ENCODE measurements at places on chromosomes 4 and X.

GRCh38 chr4:127370604-127371003 is 262.2 kb upstream of the INTU start:
- DNase-seq: no peak

DNA sequence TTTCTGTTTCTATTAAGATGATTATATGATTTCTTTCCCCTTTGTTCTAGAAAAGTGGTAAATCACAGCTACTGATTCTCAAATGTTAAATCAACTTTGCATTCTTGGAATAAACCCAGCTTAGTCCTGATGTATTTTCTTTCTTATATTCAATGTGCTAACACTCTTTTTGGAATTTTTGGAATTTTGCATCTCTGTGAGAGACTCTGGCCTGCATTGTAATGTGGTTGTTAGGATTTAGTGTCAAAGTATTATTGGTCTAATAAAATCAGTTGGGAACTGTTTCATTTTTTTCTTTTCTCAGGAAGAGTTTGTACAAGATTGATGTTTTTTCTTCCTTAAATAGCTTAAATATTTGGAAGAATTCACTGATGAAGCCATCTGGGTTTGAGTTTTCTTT is 109.6 kb downstream of the KIT start:
- no peak for DNase-seq

DNA sequence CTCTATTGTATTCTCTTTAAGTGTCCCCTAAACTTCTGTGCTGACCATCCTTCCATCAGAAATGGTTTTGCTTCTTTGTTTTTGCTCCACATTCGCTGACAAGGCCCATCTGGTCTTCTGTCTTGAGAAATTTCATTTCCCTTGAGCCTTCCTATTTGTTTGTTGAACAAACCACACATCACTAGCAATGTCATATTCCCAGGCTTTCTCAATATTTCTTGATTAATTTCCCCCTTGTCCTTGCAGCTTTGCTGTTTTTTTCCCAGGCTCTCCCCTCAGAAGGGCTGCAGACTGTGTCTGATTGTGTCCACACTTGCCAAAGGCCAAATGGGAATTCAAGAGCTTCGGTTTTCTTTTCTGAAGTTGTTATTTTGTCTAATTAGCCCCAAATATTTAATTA is 158.9 kb downstream of the MID1IP1 start:
- DNase-seq: no peak

DNA sequence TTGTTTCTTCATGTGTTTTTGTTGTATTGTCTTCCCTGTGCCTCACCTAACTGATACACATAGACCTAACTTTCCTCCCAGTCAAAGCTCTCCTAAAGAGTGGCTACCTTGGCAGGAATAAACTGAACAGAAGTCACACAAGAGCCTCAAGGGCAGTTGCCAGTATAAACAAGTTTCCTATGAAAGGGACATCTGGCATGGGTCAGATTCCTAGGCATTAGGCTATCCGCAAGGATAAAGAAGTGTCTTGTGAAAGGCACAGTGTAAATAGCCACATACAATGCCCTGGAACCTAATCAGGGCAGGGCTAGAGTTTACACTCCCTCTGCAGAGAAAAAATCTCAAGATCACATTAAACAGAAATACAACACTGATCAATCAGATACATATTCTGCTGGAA is 220.8 kb downstream of the SPANXN3 start:
- no peak for DNase-seq

DNA sequence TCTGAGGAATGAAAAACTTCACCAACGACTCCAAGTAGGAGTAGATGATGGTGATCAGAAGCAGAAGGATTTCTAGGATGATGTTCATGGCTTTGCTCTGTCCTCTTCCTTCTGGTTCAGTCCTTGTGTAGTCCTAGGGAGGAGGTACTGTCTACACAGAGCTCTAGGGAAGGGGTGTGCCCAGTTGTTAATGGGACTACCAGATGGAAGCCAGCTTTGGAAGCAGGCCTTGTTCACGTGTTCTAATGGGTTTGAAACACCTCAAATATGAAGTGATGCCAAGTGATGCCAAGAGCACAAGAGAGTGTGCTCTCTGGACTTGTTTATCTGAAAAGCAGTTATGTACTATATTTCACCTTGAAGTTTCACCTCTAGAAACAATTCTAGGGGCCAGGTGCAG is at the start of gene HSD17B13:
Gene HSD17B13 (minus strand): TSS at position 129 of the 400 bp plus-strand sequence. CDS start 41 bp downstream, at position 88.
- no peak for DNase-seq

GRCh38 chrX:119693996-119694451 is 1.1 kb upstream of the SEPTIN6 start:
- DNase-seq: no peak

- DNase-seq: no peak
Observed at GRCh38 chr4:41645728-41646390, 102.7 kb downstream of the PHOX2B start.

- DNase-seq: no peak
Observed at GRCh38 chrX:28321286-28321685, 266.0 kb upstream of the IL1RAPL1 start.
